ENCODE measurements at places on chromosomes 7 and 10.
A peak's percentile ranks its signal among the peaks of the same experiment; 100 is the strongest.

- no peak for DNase-seq
Measured at GRCh38 chr10:110848106-110848505, 23.6 kb upstream of the PDCD4 start.

DNA sequence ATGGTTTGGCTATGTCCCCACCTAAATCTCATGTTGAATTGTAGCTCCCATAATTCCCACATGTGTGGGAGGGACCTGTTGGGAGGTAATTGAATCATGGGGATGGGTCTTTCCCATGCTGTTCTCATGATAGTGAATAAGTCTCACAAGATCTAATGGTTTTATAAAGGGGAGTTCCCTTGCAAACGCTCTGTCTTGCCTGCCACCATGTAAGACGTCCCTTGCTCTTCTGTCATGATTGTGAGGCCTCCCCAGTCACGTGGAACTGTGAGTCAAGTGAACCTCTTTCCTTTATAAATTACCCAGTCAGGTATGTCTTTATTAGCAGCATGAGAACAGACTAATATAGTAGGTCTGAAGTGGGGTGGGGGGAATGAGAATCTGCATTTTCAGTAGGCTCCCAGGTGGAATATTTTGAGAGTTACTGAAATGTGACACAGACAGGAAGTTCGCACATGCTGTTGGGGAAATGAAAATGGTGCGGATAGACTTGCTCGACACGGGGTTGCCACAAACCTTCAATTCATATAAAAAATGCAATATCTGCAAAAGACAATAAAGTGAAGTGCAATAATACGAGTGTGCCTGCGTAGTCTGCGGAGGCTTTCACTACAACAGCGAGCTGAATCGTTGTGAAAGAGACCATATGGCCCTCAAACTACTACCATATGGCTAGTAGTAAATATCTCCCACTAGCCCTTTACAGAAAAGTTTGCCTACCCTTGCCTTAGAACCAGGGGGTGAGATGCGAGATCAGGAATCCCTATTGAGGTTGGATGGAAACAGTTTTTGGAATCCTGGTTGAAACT, 166.1 kb downstream of the GRK5 start:
- DNase-seq, result no peak

- DNase-seq, result no peak
Measured at GRCh38 chr7:119065966-119066365, 841.5 kb downstream of the ANKRD7 start.

- peak; percentile 24 for DNase-seq
Measured at GRCh38 chr7:27185013-27185853, at the start of gene HOXA11. Gene HOXA11, minus strand, starts transcription at chr7:27185232. Its CDS starts 88 bp downstream, at chr7:27185144.

DNA sequence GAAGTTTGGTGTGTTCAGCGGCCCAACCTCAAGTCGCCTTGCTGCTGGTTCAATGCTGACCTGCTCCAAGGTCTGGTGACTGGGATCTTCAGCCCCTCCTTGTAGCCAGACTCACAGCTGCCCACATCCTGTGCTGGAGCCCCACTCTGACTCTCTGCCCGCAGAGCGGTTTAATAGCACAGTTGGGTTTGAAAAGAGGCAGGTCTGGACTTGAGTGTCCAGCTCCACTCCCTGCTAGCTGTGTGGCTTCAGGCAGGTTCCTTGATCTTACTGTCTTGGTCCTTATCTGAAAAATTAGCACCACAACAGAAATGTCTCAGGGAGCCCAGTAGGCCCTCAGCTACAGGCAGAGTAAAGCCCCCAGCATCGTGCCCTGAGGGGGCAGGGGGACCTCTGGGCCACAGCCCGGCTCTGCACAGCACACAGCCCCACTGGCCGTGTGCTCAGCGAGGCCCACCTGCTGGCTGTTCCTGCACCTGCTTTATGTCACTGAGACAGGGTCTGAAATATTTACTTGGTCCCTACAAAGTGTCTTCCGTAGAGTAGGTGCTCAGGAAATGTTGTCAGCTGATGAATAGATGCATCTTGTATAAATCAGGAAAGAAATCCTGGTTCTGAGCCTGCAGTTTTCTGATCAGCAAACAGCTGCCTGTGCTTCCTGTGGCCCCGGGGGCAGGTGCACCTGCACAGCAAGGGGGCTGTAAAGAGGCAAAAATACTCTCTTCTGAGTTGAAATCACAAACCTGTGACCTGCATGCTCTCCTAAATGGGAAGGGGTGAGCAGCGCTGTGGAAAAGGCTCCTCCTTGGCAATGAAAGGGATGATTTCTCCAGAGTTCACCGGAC, 155.5 kb downstream of the SVIL start:
- peak; percentile 21 for DNase-seq

- DNase-seq, result no peak
Measured at GRCh38 chr7:84236398-84236797, 41.8 kb upstream of the SEMA3A start.

DNA sequence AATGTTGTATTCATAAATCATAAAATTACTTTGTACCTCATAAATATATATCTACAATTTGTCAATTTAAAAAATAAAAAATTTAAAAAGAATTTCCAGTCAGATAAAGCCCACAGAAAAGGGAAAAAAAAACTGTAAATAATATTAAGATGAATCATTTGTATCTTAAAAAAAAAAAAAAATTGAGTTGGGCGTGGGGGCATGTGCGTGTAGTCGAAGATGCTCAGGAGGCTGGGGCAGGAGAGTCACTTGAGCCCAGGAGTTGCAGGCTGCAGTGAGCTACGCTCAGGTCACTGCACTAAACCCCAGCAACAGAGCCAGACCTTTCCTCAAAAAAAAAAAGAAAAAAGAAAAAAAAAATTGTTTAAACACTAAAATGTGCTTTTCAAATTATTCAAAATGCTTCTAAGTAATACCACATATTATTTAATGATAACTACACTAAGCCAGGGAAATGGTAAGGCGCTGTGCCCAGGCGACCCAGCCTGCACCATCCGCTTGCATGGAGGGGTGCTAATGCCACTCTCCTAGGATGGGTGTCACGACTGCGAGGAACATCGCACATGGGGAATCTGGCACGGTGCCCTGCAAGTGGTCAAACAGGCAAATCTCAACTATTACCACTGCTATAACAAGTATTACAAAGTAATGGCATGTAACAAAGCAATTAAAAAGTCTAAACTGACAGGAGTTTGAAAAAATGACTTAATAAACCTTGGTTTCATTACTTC, 15.4 kb downstream of the GLUD1 start:
- no peak for DNase-seq

- peak; percentile 23 for DNase-seq
Measured at GRCh38 chr7:121328508-121329190, at the start of gene WNT16. Gene WNT16, plus strand, starts transcription at chr7:121329000. Its CDS starts 293 bp downstream, at chr7:121329293.

DNA sequence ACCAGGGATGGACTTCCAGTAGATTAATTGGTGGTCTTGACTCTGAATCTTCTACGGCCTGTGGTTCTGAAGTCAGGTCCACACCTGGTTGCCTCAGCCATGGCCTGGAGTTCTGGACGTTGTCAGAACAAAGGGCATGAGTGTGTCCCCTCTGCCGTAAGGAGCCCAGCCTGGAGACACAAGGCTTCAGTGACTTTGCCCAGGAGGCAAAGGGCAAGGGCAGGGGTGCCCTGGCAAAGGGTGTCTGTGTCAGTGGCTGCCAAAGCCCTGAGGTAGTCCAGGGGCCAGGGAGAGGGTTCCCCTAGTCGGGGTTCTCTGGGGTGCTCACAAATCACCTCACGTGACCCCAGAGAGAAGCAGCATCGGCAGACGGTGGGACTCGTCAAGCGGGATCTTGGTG, 273.2 kb upstream of the ZNF32 start:
- no peak for DNase-seq

DNA sequence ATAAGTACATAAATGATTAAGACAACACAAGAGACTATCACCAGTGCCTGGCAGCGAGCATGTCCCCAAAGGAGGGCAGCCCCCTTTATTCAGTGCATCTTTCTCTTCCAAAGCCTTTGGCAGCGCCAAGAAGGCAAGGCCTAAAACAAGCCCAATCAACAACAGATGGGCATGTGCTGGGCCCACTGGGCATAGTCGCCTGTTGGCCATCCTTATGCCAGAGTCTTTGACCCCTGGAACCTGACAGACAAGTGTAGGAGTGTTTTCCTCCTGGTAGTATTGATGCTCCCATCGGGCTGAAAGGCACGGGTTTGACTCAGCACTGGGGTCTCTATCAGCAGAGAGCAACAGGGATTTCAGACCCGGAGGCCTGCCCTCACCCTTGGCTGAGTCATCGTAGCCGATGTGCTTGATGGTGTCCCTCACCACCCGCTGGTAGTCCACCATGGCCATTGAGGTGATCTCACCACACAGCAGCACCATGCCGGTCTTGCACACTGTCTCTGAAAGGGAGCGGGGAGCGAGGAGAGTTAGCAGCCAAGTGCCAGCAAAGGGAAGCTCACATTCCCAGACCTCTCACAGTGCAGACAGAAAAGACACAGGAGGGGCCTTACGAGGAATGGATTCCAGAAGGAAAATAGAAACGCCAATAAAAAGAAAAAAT, 5.8 kb downstream of the MAT1A start:
- no peak for DNase-seq

GRCh38 chr10:119413471-119414080, 128.9 kb downstream of the RGS10 start:
- no peak for DNase-seq

- DNase-seq, result no peak
Measured at GRCh38 chr10:118028619-118029018, 18.1 kb downstream of the RAB11FIP2 start.

GRCh38 chr10:4532467-4532866, 293.5 kb upstream of the AKR1E2 start:
- no peak for DNase-seq

GRCh38 chr7:91651986-91652385, 228.5 kb downstream of the MTERF1 start:
- DNase-seq, result no peak

DNA sequence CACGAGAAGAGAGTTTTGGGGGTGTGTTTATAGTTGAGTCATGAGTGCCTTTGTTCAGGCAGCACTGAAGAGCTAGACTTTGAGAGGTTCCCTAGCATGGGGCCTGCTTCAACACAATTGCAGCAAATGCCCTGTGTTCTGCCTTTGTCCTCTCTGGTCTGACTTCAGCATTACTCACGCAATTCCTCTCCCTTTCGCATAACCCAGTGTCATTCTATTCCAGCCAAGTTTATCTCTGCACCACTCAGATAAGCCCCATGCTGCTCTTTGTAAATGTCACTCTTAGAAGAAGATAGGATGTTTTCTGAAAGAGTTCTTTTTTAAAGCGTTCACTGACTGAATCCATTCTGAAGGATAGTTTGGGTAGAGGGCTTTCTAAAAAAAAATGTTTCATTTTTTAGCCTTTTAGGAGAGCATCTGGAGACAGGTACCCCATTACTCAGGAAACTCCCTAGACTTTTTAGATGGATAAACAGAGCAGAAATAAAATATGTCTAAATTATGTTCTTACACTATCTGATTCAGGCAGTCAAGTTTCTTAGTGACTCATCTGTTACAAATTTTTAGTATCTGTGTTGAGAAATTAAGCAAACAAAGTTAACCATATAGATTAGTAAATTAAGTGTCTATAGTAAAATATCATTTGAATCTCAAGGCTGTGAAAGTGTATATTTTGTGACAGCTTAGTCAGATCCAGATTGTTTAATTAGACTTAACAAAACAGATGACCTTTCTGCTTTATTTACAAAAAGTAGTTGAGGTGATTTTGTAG, 318.5 kb downstream of the GPR158 start:
- DNase-seq, result no peak

- no peak for DNase-seq
Measured at GRCh38 chr7:106332201-106332600, 47.4 kb upstream of the NAMPT start.

DNA sequence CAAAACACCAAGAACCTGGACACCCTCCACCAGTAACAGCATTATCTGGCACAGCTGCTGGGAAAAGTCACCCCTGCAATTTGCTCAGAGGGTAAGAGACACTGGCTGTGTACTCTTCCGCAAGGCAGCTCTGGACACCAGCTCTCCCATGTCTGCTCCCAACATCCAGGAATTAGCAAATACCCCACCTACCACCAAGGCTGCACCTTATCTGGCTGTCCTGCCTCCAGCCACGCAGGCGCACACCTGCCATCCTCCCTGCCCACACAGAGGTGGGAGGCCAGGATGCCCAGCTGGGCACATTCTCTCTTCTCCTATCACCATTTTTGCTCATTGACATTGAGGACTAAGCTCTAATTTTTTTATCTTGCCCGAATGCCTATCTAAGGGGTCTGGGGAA, 20.3 kb upstream of the BNIP3 start:
- no peak for DNase-seq

- DNase-seq, result no peak
Measured at GRCh38 chr7:116271963-116272886, 61.9 kb downstream of the TES start.

- no peak for DNase-seq
Measured at GRCh38 chr7:77239471-77239870, 39.9 kb upstream of the FGL2 start.

- DNase-seq, result no peak
Measured at GRCh38 chr7:155326385-155326784, 28.7 kb downstream of the INSIG1 start.

DNA sequence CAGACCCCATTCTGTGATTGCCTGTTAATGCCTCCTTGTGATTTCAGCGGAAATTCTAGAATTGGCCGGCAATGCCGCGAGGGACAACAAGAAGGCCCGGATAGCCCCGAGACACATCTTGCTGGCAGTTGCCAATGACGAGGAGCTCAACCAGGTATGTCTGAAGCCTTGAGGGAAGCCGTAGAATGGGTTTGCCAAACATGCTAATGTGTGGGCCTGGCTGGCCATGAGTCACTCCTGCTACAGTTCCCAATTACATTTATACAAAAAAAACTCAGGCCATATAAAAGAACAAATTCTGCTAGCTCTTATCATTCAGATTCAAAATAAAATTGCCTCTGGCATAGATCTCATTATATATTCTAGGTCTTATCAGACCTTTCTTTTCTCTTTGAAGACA, 37.4 kb downstream of the MACROH2A2 start:
- no peak for DNase-seq

DNA sequence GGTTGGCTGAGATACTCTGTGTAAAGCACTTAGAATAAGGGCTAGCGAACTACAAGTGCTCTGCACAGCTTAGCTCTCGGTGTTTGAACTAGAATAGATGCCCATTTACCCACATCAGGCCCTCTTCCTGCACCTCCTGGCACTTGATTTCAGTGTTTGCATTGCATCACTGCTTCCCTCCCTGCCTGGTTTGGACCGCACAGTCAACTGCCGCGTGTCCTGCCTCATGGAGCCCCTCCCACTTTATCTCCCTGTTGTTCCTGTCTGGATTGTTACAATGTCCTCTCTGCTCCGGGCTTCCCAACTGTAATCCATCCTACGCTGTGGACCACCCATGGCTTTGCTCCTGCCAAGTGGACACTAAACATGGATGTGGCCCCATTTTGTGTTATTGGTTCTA, 2.3 kb downstream of the FAM107B start:
- peak; percentile 7 for DNase-seq

DNA sequence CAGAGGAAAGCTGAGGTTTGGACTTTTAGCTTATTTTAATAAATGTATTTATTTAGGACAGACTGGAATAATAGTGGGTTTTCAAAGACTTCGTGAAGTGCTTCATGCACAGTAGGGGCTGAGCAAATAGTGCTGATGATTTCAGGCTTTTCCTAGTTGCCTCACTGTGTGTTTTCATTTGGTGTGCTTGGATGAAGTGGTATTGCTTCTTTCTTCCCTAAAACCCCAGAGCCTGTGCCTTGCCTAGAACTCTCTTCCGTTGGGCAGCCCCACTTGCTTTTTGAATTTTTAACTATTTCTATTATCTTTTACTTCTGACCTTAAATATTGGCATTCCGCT, 49.6 kb downstream of the ARID5B start:
- DNase-seq, result no peak
